Esophagus muscularis mucosa (tissue), 4 donors: ENCODE measurements at places on chromosomes 3 and 15. TPM values are rescaled to one million over a fixed set of nuclear protein-coding genes. Genes with fewer than 3 reads are reported as not detected.

GRCh38 chr3:42705962-42706585 is 3.5 kb upstream of the HHATL start:
- no peak for DNase-seq

DNA sequence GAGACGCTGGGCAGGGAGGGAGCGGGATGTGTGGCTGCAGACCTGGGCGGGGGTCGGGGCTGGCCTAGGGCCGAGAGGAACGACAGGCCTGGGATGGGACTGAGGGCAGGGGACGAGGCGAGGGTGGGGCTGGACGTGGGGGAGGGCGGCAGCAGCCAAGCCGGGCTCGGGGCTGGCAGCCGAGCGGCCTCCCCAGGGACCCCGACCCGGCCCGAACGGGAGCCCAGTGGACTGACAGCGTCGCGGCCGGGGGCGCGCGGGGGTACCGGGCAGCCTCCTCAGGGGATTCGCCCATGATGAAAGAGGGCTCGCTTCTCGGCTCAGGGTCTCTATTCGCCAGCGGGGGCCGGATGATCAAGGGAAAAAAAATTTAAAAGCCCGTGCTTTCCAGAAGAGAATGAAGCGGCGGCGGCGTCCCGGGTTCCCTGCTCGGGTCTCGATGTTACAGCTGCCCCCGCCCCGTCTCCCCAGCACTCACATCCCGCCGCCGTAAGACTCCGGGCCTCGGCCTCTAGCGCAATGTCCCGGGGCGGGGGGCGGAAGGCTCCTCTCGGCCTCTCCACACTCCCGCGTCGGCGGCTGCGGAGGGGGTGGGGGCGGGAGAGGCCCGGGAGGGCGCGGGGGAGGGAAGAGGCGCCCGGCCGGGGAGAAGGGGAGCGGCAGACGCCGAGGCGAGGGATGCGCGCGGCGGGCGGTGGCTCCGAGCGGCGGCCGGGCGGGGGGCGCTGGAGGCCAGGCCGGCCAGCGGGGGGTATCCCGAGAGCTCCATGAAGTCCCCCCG is 4.3 kb downstream of the PTH1R start:
- no peak for DNase-seq

- DNase-seq, result no peak
Measured at GRCh38 chr15:65690778-65691177, 69.0 kb downstream of the SLC24A1 start.

GRCh38 chr15:53681056-53681455 is 78.4 kb downstream of the WDR72 start:
- no peak for DNase-seq

DNA sequence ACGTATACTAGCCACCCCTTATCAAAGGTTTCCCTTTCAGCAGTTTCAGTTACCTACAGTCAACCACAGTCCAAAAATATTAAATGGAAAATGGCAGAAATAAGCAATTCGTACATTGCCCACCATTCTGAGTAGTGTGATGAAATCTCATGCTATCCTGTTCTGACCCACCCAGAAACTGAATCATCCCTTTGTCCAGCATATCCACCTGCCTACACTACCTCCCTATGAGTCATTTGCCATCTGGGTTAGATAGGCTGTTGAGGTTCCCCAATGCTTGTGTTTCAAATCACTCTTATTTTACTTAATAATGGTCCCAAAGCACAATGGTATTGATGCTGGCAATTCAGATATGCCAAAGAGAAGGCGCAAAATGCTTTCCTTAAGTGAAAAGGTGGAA is 15.3 kb upstream of the PHC3 start:
- DNase-seq, result no peak

DNA sequence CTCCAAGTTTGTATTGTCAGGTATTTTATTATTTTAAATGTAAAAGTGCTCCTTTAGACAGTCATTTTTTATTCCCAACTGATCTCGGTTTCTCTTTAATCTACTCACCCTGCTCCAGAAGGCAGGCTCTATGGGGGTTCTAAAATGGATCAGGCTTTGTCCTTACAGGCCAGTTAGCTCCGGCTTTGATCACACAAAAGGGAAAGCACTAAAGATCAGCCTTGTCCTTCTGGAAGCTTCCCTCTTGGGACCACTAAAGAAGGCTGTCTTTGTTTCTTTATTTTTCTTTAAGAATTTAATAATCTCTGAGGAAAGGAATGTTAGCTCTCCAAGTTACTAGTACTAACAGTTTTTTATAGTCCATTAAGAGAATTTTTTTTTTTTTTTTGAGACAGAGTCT is 560.5 kb upstream of the ZNF717 start:
- DNase-seq, result no peak

GRCh38 chr3:172726380-172726779 is 15.5 kb upstream of the NCEH1 start:
- peak; percentile 29 for DNase-seq

GRCh38 chr3:10088256-10088655 is 19.8 kb downstream of the FANCD2OS start:
- no peak for DNase-seq

- peak; percentile 64 for DNase-seq
Measured at GRCh38 chr15:68387381-68388143, 44.4 kb downstream of the ITGA11 start.

DNA sequence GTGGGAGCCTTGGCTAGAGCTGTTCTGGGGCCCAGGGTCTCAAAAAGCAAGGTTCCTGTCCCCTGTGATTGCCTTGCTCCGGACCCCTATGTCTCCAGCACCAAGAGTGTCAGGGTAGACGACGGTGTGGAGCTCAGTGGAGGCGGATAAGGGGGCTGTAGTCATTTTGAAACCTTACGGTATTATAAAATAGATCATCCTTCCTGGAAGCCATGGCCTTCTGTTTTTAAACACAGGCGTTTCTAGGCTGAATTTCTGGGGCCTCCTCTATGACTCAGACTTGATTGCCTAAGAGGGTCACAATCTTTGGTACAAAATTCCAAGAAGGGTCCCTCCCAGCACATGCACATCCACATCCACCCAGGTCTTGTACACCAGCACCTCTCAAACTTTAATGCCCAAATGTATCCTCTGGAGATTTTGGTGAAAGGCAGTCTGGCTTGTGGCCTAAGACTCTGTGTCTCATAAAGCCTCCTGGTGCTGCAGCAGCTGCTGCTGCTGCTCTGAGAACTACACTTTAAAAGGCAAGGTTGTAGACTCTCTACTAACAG is 70.5 kb upstream of the XCR1 start:
- DNase-seq, result no peak

Gene DCBLD2
- 37.3 TPM for total RNA-seq

Gene ATP13A5
- total RNA-seq, result not detected

DNA sequence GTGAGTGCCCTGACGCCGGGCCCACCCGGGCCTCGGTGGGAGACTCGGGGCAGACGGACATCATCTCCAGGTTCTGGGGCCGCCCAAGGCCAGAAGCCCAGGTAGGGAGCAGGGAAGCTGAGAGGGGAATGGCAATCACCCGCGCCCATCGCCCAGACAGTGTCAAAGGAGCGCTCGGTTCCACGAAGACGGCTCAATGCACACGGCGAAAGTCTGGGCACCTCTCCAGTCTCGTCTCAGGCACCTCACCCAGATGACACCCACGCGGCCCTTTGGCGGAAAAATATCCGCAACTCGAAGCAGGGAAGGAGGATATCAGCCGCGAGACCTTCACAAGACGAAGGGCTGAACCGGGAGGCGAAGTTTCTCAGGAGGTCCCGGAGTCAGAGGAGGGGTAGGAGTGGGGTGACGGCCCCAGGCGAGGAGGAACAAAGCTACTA is 916 bp downstream of the IL17RD start:
- DNase-seq, result no peak

DNA sequence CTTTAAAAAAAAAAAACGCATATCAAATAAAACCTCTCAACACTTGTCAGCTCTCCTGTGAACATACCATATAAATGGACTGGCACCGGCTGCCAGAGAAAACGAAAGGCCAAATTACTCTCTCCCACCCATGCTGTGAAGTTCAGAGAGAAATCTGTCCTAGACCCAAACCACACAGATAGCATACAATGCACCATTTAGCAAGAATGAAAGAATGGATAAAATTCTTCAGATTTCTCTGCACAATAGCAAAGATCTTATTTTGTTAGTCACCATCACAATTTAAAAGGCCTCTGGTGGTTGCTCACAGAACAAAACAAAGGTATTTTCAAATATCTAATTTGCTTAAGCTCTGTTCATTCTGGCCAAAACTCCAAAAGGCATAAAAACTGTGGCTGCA is 93.9 kb upstream of the BHLHE40 start:
- DNase-seq, result no peak

- no peak for DNase-seq
Measured at GRCh38 chr3:56145410-56145809, 322.9 kb downstream of the ERC2 start.

Gene NCK1
- 36.0 TPM for total RNA-seq

GRCh38 chr15:42069496-42070278 is 24.7 kb downstream of the PLA2G4D start:
- DNase-seq, result no peak

DNA sequence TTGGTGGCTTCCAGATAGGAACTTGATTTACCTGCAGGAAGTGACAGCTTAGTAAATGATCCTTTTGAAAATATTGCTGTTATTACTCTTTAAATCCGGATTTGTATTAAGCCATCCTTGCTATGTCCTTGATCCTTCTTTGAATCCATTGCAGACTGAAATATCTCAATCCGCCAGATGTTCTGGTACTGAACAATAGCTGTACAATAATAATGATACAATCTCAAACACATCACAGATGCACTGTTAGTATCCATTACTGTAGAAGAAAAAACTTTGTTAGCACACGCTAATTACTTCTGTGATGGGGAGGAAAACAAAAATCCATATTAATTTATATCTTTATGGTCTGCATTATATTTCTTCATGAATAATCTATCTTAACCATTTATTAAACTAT is 202.3 kb downstream of the CNTN4 start:
- DNase-seq, result no peak

GRCh38 chr3:49790626-49791411 is 4.5 kb upstream of the IP6K1 start:
- no peak for DNase-seq

- no peak for DNase-seq
Measured at GRCh38 chr3:41198526-41198925, 779 bp upstream of the CTNNB1 start.

GRCh38 chr3:46407970-46408369 is 911 bp downstream of the CCRL2 start:
- no peak for DNase-seq

- no peak for DNase-seq
Measured at GRCh38 chr15:101255615-101256241, 3.9 kb upstream of the CHSY1 start.

GRCh38 chr3:136516656-136517055 is 235.5 kb downstream of the STAG1 start:
- no peak for DNase-seq

DNA sequence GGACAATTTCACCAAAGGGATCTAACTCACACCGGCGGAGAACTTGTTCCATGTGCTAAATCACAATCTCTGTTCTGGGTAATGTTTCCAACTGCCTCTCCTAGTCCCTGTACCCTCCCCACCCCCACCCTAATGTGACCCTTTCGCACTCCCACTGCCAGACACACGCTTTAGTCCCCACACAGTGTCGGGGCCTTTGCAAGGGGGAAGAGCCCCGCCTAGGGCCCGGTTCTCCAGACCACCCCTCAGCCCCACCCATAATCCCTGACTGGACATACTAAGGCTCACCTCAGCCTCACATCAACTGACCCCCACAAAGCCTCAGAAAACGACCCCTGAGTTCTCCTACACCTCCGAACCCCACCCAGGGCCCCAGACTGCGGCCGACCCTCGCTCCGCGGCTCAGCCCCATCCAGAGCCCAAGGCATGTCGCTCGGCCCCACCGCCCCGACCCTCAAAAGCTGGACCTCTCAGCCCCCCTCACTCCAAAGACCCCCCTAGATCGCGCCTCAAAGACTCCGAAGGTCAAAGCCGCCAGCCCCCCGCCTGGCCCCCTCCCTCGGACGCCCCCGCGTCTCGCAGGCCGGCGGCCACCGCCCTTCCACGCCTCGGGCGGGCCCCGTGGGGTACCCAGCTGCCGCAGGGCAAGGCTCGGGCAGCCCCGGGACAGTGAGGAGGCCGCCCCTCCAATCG is 72.0 kb upstream of the MAP4 start:
- DNase-seq, result peak; percentile 91

Gene GALNT15
- total RNA-seq, result 76.0 TPM

DNA sequence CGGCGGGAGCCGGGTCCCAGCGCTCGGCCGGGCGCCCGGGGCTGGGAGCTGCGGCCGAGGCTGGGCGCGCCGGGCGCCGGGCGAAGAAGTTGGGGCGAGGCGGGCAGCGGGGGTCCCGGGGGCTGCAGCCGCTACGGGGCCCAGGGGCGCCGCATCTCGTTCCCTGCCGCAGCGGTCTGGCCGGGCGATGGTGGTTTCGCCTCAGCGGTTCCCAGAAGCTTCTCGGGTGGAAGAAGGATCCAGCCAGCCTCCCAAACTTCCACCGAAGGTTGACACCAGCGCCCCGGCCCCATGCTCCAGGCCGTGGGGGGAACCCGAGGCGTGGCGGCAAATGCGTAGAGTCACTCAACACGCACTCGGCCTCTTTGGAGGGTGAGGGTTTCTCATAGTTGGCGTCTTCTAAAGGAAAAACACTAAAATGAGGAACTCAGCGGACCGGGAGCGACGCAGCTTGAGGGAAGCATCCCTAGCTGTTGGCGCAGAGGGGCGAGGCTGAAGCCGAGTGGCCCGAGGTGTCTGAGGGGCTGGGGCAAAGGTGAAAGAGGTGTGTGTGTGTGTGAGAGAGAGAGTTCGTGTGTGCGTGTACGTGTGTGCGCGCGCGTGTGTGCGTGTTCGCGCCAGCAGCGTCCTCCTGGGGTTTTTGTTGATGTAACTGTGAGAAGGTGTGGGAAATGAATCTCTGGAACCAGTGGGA is 940 bp downstream of the BOC start:
- peak; percentile 92 for DNase-seq

GRCh38 chr3:53023072-53023823 is 22.6 kb downstream of the SFMBT1 start:
- DNase-seq, result peak; percentile 5

GRCh38 chr3:158991146-158991705 is 189.4 kb downstream of the MFSD1 start:
- DNase-seq, result no peak

GRCh38 chr15:79028411-79028964 is 62.1 kb downstream of the RASGRF1 start:
- DNase-seq, result no peak

- no peak for DNase-seq
Measured at GRCh38 chr3:83956431-83956830, 1002.4 kb upstream of the CADM2 start.

GRCh38 chr3:119973018-119973646 is 121.1 kb downstream of the GSK3B start:
- DNase-seq, result no peak

DNA sequence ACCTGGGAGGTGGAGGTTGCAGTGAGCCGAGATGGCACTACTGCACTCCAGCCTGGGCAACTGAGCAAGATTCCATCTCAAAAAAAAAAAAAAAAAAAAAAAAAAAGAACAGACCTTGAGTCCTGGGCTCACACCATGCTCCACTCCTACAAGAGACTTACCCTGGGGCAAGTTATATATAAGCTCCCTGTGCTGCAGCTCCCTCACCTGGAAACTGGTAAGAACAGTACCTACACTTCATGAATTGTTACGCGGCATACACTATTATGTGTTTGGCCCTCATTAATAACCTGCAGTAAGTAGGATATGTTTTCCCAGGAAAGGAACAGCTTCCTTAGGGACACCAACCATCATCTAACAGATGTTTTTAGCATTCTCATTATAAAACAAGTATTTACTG is 119.6 kb downstream of the FMN1 start:
- no peak for DNase-seq

Gene P2RY12
- 2.9 TPM for total RNA-seq

Gene CCRL2
- 2.3 TPM for total RNA-seq

- DNase-seq, result no peak
Measured at GRCh38 chr3:46868287-46868686, 5.0 kb upstream of the MYL3 start.
